ENCODE measurements at places on chromosomes 1 and 21.

GRCh38 chr1:143625886-143626285 is 345.9 kb downstream of the FAM72C start:
- DNase-seq = no peak

DNA sequence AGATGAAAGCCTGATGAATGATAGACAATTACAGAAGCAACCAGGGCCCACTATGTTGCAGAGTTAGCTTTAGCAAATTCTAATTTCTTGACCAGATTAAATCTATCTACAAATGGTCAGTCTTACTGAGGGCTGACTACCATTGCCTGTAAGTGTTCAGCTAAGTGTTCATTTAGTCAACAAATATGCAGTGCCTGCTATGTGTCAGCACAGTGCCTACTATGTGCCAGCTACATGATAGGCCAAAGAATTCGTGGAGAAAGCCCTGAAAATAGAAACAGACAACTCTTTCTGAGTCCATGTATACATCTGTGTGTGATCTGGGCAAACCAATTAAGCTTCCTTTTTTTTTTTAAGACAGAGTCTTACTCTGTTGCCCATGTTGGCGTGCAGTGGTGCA is 212.8 kb downstream of the SMYD3 start:
- no peak for DNase-seq

GRCh38 chr1:93007941-93008577 is 46.8 kb upstream of the DIPK1A start:
- no peak for DNase-seq

- no peak for DNase-seq
These were observed 41.7 kb downstream of the FMO4 start for GRCh38 chr1:171355727-171356126.

GRCh38 chr1:6271006-6271405 is 10.1 kb upstream of the GPR153 start:
- DNase-seq = no peak

DNA sequence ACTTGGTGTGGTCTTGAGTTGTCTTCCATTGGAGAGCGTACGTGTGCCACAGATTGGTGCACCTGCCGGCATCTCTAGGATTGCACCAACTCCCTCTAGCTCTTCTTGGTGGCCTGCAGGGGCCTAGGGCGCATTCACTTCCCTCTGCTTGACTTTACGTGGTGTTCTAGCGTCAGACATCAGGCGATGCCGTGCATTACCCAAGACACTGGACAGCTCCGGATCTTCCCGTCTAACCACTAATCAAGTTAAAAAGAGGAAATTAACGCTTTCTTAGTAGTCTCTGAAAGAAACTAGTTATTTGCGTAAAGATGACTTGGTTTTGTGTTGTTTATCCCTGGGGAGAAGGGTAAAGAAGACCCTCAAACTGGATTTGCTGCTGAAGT is 510 bp upstream of the IL10RB start:
- no peak for DNase-seq

- DNase-seq = no peak
These were observed 49.5 kb upstream of the S1PR1 start for GRCh38 chr1:101187297-101187696.

DNA sequence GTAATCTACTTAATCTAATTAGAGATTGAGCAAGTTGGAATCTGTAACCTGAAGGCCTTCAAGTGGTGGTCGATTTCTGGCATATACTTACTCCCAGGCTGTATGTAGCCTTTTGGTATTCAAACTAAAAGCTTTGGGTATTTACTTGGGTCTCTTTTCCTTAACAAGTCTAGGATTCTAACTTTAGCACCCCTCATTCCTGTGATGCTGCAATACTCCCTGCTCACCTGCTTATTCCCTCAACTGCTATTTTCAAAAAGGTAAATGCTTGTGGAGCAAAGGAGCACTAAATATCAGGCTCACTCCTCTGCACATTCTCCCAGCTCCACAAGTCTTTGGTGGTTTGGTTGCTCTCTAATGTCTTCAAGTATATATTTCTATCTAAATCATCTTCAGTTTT is 68.0 kb upstream of the CYYR1 start:
- no peak for DNase-seq

DNA sequence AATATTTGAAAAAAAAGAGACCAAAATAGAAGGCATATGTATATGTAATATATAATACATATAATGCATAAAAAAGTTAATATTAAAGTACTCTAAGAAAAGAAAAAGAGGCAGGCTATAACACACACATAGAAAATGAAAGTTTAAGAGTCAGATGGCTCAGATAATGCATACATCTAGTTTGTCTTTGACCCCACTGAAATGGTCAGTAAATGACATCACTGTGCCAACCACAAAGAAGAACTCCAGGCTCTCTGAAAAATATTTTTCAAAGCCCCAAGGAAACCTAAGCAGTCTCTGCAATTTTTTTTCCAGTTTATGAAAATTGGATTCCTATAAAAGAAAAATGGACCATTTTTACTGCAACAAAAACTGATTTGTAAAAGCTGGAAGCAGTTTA is 55.4 kb upstream of the SCYL3 start:
- no peak for DNase-seq

DNA sequence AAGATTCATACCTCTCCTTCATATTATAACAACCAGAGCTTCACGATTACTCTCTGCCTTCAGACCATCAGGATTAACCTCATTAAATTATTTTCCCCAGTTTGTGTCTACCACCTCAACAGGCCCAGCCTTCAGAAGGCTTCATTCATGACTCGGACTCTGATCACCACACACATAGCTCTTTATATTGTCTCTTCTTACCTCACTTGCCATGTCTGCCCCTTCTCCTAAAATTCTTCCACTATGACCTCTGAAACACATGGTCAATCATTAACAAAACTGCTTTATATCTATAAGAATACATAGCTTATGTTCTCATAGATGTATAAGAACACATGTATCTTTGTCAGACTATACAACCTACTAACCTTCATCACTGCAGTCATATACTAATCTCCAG is 79.8 kb downstream of the USP1 start:
- DNase-seq = no peak

GRCh38 chr1:160047111-160047991 is 15.6 kb upstream of the PIGM start:
- DNase-seq = no peak

DNA sequence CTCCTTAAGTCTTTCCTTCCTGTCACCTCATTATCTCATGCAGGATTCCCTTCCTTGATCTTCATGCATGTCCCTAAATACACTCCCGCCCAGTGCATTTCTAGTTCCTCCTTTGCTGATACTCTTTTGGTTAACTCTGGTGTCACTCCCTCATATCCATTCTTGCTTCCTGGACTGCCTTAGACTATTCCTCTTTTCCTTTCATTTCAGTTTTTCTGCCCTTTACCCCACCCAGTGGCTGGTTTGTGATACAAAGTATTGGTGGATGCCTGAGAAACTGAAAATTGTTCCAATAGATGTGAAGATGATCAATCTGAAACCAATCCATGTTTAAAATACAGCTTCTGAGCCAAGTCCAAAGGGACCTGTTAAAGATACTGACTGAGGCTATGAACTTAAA is 553.8 kb upstream of the CAMK1G start:
- no peak for DNase-seq

DNA sequence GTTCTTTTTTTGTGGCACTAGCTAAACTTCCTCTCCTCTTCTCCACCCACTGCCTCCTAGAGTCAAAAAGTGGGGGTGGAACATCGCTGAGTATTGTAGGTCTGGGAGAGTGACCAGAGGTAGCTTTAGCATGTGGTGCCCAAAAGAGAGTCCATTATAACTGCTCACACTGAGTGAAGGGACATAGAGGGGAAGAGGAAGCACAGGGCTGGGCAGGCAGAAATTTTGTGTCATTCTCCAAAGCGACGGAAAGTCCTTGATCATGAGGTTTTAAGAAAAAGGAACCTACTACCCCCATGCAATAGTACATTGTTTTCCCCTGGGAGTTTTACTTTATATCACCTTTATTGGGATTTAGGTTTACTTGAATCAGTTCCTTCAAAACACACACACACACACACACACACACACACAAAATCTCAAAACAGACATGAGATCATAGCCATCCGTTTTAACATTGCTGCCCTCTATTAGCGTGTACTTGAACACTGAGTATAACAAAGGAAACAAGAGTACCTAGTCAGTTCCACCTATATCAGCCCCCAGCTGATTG is 4.1 kb downstream of the CD84 start:
- peak; percentile 17 for DNase-seq

DNA sequence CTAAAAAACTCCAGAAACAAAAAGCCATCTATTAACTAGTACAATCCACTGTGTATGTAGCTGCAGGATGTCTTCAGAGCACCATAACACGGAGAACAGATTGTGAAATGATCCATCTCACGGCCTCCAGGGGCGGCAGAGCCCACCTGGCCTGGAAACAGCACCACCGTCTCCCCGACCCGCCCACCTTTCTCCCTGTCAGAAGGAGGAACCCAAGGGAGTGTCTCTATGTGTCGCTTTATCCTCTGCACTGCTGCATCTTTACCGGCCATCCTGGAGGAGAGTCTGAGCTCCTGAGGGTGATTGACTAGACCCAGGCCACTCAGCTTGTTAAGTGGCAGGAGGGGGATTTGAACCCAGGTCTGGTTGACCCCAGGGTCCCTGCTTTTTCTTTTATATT is 405.0 kb downstream of the MATN1 start:
- DNase-seq = no peak

DNA sequence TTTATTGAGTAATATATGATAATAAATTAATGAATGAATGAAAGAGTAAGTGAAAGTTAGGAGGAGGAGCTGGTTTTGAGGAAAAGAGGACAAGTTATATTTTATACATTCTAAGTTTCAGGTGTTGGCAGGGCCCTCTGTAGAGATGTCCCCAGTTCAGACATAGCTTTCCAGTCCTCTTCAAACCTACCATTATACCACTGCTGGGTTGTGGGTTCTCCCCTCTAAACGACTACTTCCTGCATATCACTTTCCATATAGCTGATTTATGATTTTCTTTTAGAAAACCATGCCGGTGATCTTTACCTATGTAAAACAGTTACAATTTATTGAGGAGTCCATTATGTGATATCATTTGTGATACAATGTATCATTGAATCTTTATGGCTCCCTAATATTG is 116.9 kb downstream of the RUNX1 start:
- DNase-seq = no peak

- DNase-seq = no peak
These were observed 77.1 kb upstream of the ACTL8 start for GRCh38 chr1:17678011-17678410.

DNA sequence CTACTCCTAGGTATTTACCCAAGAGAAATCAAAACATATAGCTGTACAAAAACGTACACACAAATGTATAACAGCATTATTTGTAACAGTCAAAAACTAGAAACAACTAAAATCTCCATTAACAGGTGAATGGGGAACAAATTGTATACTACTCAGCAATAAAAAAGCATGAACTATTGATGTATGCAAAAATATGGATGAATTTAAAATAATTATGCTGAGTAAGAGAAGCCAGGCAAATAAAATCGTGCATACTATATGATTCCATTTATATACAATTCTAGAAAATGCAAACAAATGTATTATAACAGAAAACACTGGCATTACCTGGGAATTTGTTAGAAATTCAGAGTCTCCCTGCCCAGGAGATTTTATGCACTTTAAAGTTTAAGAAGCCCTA is 150.1 kb downstream of the GDAP2 start:
- DNase-seq = no peak

DNA sequence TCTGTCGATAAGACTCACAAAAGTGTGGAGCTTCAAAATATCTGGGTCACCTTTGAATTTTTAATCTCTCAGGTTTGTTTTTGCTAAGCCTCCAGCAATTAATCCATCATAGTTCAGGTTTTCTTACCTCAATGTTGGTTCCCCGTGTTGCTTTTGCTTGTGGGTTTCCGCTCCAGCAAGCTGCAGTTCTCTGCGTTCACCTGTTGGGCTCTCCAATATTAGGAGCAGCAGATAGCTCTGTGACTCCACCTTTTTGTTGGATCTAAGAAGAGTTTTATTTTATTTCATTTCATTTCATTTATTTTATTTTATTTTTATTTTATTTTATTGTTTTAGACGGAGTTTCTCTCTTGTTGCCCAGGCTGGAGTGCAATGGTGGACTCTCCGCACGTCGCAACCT is 335.5 kb downstream of the COL11A1 start:
- no peak for DNase-seq

DNA sequence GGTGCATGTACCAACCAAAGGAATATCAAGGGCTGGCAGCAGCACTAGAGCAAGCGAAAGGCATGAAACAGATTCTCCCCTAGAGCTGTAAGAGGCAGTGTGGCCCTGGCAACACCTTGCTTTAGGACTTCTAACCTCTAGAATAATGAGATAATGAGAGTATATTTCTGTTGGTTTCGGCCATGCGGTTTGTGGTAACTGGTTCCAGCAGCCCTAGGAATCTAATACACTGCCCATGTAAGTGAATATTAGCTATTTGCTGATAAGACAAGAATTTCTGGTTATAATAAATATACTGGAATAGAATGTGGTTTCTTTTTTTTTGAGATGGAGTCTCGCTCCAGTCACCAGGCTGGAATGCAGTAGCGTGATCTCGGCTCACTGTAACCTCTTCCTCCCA is 199.4 kb downstream of the GABPA start:
- DNase-seq = no peak

DNA sequence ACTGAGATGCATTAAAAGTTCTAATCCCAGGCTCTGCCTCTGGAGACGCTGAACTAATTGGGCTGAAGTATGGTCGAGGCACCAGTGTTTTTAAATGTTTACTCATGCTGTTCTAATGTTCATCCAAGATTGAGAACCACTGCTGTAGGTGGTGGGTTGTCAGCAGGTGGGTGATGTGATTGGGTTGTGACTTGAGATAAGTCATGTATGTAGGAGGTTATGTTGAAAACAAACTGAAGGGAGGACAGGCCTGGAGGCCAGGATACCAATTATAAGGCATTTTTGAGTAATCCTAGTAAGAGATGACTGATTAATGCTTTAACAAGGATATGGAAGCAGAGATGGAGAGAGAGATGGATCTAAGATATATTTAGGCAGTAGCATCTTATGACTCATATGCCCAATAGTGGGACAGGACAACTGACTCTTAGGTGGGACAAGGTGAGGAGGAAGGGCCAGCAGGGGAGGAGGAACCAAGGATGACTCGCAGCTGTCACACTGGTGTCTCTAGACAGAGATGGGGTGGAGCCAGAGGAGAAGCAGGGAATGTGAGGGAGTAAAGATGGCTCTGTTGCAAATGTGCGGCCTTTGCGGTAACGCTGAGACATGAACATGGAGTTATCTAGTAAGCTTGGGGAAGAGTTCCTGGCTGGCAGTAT is 29.3 kb downstream of the RAB4A start:
- DNase-seq = no peak

DNA sequence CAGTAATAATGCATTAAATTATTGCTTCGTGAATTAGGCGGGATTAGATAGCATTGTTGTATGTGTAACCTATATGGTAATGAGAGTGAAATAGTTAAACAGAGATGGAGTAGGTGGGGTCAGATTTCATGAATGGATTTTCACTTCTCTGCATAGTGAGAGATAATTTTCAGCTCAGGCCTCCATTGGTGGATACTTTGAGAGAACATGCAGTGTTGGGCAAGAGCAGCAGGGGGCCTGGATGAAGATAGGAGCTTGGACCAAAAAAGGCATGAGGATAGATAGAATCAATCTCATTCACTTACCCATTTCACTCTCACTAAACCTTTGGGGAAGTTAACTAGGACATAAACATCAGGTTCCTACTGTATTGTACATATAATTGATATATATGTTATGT is 39.5 kb upstream of the C1orf87 start:
- no peak for DNase-seq

- DNase-seq = no peak
These were observed 43.9 kb upstream of the TSPEAR start for GRCh38 chr21:44755227-44755626.

- no peak for DNase-seq
These were observed 217.7 kb downstream of the CRB1 start for GRCh38 chr1:197485790-197486189.

Measured in stimulated activated naive CD8-positive, alpha-beta T cell treated with anti-CD3 and anti-CD28 coated beads, Interleukin-15, amount 100 ng/mL, for 72 hours (primary cell).